ENCODE measurements at places on chromosomes 6 and 20.

GRCh38 chr6:136728033-136728939 is 64.0 kb downstream of the MAP3K5 start:
- DNase-seq, result no peak

GRCh38 chr6:168331058-168331457 is 11.5 kb upstream of the DACT2 start:
- DNase-seq, result no peak

DNA sequence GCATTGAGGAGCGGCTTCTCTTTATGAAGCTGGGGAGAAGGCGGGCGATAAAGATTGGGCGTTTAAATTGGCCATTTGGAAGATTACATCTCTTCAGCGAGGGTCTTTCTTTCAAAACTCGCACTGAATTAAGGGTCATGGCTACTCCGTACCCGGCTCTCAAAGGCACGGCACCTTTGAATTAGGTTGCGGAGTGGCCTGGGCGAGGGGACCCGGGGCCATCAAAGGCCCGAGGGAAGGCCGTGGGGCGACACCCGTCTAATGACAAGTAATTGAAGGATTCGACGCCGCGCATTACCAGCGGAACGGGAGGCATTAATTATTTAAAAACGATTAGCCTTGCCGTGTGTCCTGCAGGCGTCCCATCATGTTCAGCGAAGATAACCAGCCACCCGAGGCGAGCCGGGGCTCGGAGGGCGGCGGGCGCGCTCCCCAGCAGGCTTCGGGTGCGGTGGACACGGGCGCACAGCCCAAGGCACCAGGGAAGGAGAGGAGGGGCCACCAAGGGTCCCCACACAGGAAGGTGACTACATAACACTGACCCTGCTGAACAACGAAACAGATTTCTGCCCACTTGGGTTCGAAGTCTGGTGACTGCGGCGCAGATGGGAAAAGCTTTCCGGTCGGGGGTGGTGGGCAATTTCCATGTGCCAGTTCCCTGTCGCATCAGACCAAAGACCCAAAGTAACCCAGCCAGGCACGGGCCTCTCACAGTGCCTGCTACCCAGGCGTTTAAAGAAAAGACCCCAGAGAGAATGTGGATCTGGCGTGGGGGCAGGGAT is 7.4 kb downstream of the FOXA2 start:
- no peak for DNase-seq

DNA sequence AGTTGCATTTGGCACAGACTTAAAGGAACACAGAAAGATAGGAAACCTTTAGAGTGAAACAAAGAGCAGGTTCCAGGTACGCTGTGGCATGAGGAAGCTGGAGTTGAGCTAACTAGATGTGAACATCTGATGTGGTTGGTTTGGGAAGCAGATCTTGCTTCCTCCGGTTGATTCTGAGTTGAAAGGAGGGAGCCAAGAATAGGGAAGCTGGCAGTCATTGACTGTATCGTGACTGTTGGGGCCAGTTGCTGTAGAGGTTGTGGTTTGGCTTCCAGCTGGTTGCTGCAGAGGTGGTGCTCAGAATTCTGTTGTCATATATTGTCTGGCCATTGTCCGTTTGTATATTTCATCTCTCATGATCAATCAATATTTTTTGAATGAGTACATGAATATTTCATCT is 325.9 kb downstream of the PLCB1 start:
- peak; percentile 76 for DNase-seq

Measured in CMK (cell line).